AG10803 (cell line): ENCODE measurements at places on chromosomes 7 and 10.
A peak's percentile ranks its signal among the peaks of the same experiment; 100 is the strongest.

DNA sequence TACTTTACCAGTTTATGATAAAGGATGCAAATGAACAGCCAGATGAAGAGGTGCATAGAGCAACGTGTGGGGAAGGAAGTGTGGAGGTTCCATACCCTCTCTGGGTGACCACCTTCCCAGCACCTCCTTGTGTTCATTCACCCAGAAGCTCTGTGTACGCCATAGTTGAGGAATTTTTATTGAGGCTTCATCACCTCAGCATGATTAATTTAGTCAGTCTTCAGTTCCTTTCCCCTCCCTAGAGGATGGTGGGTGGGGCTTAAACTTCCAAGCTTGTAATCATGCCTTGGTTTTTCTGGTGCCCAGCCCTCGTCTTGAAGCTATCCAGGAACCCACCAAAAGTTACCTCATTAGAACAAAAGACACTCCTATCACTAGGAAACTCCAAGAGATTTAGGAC is 162.7 kb downstream of the PLCE1 start:
- no peak for DNase-seq

- no peak for DNase-seq
Observed at GRCh38 chr7:44322631-44323363, 2.6 kb downstream of the CAMK2B start.

DNA sequence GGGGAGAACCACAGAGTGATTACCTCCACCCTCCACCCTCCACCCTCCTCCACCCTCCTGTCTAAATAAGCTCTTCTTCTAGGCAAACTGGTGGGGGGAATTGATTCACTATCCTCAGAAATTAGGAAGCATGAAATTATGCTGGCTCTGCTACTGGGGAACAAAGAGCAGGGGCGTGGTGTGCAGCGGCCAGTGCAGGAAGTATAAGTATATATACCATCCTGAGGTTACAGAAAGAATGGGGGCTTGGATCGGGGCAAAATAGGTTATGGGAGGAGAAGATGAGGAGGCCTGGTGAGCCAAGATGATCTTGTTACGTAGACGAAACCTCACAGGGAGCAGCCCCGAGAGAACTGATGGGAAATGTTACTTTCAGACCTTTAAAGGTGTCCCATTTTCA is 49.1 kb downstream of the SYPL1 start:
- no peak for DNase-seq

DNA sequence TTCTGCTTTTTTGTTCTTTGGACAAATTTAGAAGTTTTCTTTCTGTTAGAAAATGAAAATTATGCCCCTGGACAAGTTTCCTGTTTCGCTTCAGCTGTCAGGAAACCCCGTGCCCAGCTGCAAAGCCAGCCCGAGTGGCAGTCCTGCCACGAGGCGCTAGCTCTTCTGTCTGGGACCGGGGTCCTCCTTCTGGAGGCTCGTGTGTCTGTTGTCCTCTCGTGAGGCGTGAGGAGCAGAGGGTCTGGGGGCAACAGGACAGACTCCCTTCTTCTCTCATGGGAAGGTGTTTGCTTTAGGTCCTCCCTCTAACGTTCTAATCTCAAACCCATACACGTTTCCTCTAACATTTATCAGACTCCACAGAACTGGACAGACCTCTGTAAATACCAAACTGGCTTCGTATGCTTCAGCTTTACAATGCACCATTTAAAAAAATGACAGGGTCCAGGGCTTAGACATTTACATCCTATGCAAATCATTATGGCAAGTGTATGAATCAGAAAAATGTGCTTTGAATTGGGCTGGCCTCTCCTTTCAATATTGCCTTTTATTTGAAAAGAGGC is 184.5 kb upstream of the SHH start:
- no peak for DNase-seq

- DNase-seq, result peak; percentile 48
Observed at GRCh38 chr10:118003126-118003525, 43.6 kb downstream of the RAB11FIP2 start.

DNA sequence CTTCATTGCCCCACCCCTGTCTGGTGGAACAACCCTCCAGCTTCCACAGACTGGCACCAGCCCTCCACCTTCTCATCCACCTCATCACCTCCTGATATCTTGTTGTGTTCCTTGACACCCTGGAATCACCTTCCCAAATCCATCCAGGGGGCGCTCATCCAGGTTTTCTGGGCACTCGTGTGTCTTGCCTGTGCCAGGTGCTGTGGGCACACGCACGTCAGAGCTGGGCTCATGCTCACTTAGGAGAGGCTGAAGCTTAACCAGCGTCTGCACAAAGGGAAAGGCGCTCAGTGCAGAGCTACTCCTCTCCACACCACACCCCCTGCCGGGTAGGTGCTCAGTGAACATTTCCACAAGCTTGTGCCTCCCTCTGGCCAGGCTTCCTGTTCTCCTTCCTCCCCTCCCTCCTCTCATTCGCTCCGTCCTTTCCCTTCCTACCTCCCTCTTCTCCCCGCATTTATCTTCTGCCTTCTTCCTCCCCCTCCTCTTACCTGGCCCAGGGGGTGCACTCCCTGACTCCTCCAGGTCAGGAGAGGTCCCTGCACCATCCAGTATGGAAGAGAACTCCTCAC is 4.8 kb downstream of the ADCYAP1R1 start:
- DNase-seq, result no peak

GRCh38 chr7:43771573-43771972 is 13.1 kb downstream of the BLVRA start:
- DNase-seq, result no peak

- DNase-seq, result no peak
Observed at GRCh38 chr7:29139191-29139590, 7.1 kb downstream of the CPVL start.

GRCh38 chr7:121575194-121575765 is 179.2 kb upstream of the FAM3C start:
- DNase-seq, result no peak

GRCh38 chr7:108053250-108053649 is 50.3 kb upstream of the LAMB1 start:
- no peak for DNase-seq
